ENCODE measurements at places on chromosomes 13 and 19.

DNA sequence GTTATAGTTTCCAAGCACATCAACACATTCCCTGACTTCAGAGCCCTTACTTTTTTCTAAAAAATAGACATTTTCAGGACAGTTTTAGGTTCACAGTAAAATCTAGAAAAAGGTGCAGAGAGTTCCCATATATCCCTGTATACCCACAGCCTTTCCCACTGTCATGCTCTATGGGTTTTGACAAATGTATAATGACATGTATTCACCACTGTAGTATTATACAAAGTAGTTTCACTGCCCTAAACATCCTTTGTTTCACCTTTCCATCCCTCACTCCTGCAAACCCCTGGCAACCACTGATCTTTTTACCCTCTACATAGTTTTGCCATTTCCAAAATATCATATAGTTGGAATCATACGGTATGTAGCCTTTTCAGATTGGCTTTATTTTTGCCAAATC is 15.6 kb downstream of the NAA16 start:
- no peak for DNase-seq

GRCh38 chr19:31114585-31114984 is 234.7 kb downstream of the TSHZ3 start:
- DNase-seq: no peak

GRCh38 chr13:26378116-26378515 is 124.2 kb downstream of the CDK8 start:
- no peak for DNase-seq

DNA sequence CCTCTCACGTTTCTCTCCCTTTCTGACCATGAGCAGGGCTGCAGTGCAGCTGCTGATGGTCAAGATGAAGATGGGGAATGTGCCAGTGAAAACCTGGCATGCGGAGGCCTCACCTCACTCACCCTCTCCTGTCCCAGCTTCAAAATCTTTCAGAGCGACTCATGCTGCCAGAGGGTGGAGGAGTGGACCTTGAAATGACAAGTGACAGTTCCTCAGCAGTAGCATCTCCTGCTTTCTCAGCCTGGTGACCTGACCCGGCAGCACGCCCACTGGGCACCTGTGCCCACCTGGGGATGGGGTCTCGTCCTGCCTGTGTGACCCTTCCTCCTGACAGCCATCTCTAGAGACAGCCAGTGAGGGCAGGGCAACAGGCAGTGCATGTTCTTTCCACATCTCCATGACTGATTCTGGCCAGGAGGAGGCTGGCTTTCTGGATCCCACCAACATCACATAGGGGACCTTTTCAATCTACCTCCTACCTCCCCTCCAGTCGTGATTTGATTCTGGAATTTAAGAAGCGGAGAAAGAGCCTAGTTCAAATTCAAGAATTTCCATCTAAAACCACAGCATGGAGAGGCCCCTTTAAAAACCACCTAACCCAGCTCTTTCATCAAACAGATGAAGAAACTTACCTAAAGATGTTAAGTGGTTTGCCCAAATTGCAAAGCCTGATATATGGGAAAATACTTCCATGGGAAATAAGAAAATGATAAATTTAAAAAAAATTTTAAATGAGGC is 45.8 kb downstream of the RFX2 start:
- no peak for DNase-seq

All from AG04449 (cell line).